Eye (tissue), 1 donor: ENCODE measurements at places on chromosomes 11 and 22.

DNA sequence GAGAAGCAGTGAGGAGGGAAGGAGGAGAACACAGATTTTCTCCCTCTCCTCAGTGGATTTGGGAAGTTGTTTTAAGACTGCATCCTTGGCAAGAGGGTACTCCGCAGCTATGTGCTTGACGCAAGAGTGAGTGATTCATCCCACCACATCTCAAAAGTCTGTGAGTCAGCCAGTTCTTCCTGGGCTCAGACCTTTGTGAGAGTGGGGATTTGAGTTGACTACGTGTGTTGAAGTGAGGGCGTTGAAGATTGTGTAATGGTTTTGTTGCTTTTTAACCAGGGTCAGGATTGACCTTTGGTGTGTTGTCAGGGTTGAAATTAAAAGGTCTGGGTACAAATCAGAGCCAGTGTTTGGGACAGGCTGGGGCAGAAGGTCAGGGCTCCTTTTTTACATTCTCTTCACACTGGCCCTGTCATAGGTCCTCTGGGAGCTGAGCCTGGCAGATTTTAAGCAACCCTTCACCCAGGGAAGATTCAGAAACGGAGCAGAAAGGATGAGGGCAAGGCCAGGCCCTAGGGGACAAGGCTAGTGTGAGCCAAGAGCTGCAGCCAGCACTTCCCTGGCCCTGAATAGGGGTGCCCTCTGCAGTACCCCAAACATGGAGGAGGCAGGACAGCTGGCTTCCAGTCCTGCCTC is 4.2 kb upstream of the C11orf86 start:
- DNase-seq, result no peak

DNA sequence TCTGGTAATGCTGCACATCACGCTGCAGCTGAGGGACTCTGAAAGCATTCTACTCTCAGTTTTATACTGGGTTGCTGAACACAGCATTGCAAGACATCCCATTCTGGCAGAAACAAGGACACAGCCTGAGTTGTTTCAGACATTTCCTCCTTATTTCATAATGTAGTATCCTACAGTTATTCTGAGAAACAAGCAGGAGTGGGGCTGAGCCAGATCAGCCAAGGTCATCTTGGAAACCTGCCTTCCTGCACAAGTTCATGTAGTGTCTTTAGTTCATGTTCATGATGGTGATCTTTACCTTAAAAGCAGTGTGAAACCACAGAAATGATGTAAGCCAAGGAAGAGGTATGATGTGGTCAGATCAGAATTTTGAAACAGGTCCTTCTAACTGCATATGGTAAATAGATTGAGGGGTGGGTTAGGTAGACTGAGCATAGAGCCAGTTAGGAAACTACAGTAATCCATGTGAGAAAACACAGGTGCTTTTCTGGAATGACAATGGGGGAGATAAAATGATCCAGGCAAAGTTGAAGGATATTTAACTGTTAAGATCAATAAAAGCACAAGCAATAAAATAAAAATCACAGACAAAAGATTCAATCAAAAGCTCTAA is 1686.8 kb downstream of the LRRC4C start:
- DNase-seq, result no peak

- no peak for DNase-seq
Observed at GRCh38 chr11:117828611-117829368, 4.2 kb upstream of the FXYD2 start.

GRCh38 chr11:43988040-43988817 is 45.8 kb downstream of the C11orf96 start:
- DNase-seq, result peak; percentile 35

DNA sequence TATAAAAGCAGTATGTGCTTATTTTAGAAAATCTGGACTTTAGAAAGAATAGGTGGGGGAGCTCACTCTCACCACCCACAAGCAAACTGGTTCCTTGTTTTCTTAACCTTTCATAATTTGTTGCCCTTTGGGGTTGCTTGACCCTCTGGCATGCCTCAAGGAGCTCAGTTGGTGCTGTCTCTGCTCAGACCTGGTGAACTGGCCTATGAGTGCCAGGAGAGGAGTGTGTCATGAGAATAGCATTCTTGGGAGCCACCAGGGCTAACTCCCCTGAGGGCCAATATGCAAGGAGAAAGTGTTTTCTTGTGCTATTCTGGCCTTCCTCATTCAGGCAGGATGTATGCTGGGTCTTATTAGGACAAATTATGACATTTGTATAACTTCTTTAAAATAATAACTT is 21.0 kb upstream of the AMOTL1 start:
- no peak for DNase-seq

DNA sequence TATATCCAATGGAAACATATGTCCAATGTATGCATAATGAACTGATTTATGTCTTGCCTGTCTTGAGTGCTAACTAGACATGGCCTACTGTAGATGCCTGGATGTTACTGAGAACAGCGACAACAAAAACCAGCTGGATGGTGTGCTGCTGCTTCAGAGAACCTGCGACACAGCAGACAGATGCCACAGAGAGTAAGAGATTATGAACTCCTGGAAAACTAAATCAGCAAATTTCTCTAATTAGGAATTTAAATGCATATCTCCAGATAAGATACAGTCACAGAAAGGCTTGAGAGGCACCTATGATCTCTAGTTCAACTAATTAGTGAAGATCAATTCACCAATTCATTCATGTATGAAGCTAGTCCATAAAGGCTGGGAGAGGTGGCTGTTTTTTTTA is 1508.0 kb upstream of the TENM4 start:
- no peak for DNase-seq

DNA sequence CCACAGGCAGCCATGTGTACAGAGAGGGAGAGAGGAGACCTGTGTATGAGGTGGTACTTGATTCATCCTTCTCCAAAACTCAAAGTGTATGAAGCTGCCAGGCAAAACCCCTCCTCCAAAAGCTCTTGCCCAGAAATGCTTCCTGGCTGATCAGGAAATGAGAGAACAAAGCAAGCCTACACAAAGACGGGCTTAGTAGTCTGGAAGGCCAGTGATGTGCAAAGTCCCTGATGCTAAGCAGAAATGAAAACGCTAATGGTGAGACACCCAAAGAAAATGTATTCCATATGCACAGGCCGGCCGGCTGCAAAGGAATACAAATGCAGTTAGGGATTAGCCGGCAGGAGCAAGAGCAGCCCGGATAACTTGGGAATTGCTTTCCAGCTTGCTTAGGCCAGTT is 234.9 kb upstream of the CADM1 start:
- peak; percentile 75 for DNase-seq

DNA sequence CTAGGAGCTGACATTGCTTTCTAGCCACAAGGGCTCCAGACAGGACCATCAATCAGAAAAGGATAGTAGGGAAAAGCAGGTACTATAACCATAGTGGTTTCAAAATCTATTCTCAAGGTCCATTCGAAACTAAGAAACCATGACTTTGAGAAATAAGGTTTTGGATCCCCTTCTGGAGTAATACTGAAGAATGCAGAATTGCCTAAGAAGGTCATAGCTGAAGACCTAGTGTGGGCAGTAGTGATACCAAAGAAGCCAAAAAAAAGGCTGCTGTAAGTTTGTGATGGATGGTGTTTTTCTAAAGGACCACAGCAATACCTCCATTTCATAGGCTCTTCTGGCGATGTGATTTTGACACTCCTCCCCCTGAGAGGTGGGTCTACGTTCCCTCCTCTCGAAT is 163.1 kb downstream of the MAML2 start:
- DNase-seq, result no peak

GRCh38 chr11:96969251-96969650 is 579.4 kb downstream of the JRKL start:
- DNase-seq, result no peak

- DNase-seq, result no peak
Observed at GRCh38 chr22:35591714-35592417, 25.3 kb downstream of the MB start.

GRCh38 chr22:37633625-37634416 is 5.6 kb upstream of the SH3BP1 start:
- DNase-seq, result peak; percentile 96

GRCh38 chr11:60764879-60765278 is 8.2 kb downstream of the MS4A15 start:
- no peak for DNase-seq

DNA sequence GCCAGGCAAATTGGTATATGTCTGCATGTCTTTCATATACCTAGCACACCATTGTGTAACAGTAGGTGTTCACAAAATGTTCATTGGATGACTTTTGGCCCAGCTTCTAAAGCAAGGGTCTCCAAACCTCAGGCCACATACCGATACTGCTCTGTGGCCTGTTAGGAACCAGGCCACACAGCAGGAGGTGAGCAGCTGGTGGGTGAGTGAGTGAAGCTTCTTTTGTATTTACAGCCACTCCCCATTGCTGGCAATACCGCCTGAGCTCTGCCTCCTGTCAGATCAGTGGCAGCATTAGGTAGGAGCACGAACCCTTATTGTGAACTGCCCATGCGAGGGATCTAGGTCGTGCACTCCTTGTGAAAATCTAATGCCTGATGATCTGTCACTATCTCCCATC is 836.6 kb downstream of the NTM start:
- DNase-seq, result no peak

DNA sequence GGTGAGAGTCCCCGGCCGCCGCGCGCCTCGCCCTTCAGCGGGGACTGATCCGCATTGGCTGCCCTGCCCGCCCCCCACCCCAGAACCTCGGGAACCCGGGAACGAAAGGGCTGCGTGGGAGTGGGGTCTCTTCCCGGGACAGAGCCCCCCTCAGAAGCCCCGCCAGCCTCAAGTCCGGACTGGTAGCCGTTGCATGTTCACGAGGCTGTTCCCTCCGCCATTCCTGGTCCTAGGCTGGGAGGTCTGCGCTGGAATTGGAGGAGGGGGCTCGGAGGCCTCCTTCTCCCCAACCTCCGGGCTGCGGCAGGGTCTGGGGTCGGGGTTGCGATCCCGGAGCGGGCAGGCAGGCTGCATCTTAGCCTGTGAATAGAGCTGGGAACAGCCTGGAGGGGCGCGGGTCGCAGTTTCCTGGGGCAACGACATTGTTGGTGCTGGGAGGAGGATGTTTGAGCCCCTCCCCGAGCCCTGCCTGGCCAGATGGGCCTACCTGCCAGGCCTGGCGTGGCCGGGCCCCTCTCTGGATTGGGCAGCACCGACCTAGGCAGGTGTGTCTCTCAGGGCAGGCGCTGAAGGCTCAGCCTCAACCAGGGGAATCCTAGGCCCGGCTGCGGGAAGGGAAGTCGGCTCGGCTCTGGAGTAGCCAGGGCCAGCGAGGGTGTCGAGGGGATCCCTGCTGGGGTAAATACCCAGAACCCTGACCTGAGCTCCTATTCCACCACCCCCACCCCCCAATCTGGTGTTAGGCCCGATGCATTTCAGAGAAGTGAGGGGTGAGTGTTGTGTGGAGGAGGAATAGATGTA is 670 bp downstream of the MAPK8IP1 start:
- DNase-seq, result peak; percentile 51

DNA sequence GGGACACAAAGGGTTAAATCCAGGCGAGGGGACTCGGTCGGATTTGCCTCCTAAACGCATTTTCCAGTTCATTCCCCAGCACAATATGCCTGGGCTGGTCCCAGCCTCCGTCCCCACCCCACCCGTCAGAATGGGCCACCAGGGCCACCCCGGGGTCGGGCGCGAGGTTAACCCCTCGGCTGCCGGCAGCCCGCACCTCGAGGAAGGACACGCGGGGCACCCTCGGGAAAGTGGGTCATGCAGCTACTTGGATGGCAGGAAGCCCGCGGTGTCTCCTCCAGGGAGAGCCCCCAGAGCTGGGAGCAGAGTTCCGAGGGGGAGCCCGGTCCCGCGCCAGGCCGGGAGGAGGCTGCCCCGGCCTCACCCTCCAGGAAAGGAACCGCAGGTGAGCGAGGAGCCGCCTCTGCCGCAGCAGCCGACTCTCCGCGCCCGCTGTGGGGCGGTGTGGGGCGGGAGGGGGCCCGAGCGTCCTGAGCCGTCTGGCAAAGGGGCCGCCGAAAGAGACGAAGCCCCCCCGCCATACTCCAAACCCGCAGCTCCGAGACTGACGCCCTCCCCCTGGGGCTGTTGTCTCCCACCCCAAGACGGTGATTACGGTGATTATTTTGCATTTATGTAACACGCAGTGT is 1.4 kb downstream of the NECTIN1 start:
- DNase-seq, result peak; percentile 91

DNA sequence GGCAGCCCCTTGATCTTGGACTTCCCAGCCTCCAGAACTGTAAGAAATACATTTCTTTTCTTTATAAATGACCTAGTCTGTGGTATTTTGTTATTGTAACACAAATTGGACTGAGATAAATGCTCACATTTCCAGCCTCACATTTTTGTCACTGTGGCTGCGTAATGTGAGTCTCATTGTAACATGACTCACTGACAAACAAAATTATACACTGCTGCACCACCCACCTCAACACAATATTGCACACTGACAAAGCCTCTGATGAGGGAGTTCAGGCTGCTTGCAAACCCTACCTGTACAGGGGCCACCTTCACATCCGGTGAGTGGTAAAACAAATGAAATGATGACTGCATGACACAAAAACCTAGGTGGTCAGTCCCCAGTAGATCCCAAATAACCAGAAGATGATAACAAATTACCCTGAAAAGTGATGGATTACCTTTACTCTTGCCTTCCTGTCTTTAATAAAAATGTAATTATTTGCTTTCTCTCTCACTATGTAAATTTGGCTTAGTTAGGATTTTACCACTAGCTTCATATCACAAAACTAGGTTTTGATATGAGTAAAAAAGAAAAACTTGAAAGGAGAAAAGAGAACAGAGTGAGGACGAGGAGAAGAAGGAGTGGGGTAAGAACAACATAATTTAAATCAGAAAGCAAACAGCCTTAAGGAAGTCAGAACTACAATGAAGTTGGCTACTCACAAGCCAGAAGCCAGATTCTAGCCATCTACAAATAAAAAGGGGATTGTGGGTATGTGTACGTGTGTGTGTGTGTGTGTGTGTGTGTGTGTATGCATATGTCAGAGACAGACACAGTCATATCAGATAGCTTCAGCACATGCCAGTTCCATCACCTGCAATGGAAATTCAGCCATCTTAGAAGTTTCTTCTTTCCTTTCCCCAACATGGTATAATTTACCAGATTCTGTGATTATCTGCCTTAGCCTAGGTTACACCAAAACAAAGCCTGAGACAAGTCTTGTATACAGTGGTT is 53.4 kb upstream of the SESN3 start:
- DNase-seq, result no peak

DNA sequence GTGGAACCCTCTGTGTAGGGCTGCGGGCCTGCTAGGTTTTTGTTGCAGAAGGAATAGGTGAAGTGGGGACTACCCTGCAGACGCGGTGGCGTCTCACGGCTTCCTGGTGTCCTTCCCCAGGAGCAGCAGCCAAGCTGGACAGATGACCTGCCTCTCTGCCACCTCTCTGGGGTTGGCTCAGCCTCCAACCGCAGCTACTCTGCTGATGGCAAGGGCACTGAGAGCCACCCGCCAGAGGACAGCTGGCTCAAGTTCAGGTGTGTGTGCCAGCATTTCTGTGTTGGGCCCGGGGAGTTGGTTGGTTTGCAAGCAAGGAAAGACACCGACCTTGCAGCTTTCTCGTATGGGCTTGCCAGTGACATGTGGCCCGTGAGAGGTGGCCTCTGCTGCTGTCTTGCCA is 15.3 kb downstream of the TAB1 start:
- no peak for DNase-seq
